ENCODE measurements at places on chromosomes 7 and 10.

- DNase-seq: no peak
Measured at GRCh38 chr10:72316748-72317435, 37.8 kb downstream of the DNAJB12 start.

DNA sequence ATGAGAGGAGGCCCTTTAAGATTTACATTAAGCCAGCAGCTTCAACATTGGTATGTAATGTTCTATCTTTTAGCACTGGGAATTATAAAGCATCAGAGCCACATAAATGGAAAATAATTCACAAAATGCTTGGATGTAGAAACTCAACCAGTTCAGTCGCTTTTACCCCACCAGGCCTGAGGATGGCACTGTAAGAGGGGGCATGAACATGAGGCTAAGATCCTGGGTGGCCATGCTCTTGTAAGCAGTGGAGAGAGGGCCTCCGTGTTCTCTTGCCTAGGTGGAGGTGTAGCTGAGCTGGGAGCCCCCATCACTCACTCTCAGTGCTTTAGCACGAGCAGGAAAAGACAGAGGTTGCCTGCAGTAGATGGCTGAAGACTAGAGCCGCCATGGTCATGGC lies 238.8 kb downstream of the FANK1 start:
- DNase-seq: no peak

- no peak for DNase-seq
Measured at GRCh38 chr10:105387971-105388370, 746.9 kb downstream of the SORCS3 start.

DNA sequence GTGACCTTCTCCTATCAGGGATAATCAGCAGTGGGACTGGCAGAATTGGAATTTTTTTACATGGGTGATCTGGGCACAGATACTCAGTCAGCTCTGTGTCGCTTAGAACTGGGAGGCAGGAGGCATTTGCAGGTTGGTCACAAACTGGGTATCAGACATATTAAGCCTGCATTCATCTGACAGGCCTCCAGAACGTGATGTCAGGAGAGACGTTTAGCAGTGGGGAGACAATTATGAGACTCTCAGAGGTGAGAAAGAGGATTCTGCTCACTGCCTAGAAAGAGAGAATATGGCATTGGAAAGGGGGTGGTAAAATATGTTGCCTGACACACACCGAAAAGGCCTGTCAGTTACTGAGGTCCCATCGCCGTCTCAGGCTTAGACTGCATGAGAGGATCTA lies 717.6 kb upstream of the GALNT17 start:
- DNase-seq: no peak

- no peak for DNase-seq
Measured at GRCh38 chr7:108517951-108518350, 8.0 kb downstream of the PNPLA8 start.

DNA sequence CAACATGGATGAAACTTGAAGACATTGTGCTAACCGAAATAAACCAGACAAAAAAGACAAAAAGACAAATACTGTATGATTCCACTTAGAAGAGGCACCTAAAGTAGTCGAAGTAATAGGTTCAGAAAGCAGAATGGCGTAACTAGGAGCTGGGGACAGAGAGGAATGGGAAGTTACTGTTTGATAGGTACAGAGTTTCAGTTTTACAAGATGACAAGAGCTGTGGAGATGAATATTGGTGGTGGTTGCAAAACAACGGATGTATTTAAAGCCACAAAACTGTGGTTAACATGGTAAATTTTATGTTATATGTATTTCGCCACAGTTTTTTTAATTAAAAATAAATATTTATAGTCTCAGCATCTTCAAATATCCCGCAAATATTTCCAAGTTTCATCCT lies 64.1 kb upstream of the DIP2C start:
- no peak for DNase-seq

GRCh38 chr10:72322030-72322279 lies 32.8 kb downstream of the DNAJB12 start:
- DNase-seq: no peak

DNA sequence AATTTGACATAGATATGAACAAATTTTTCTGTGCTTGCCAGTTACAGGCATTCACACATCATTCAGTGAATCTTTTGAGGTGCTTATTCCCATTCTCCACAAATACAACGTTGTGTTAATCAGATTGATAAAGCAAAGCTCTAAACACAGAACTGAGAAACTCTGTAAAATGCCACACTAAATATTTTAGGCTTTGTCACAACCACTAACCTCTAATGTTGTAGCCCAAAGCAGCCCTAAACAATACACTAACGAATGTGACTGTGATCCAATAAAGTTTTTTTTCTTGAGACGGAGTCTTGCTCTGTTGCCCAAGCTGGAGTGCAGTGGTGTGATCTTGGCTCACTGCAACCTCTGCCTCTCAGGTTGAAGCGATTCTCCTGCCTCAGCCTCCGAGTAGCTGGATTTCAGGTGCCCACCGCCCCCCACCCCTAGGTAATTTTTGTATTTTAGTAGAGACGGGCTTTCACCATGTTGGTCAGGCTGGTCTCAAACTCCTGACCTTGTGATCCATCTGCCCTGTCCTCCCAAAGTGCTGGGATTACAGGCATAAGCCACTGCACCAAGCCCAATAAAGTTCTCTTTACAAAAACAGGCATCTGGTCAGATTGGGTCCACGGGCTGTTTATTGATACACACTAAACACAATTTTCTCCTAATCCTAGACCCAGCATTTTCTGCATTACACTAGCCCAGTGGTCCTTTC lies 6.9 kb downstream of the CYCS start:
- no peak for DNase-seq

GRCh38 chr10:9137368-9137767 lies 1082.9 kb downstream of the GATA3 start:
- no peak for DNase-seq

DNA sequence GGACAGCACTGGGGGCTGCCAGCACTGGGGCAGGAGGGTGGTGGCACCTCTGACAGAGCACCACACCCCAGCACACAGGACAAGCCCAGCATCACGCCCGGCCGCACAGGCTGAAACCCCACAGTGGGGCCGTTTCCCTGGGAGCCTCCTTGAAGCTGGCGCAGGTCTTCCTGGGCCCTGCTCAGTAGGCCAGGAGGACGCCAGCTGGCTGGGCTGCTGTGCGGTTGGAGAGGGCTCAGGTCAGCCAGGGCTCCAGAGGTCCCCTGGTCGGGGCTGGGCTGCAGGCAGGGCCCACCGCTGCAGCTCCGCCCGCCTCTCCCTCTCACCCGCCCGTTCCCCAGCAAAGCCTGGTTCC lies 137.3 kb downstream of the TCERG1L start:
- no peak for DNase-seq

GRCh38 chr10:96025566-96025965 lies 17.8 kb upstream of the CCNJ start:
- DNase-seq: peak; percentile 7

GRCh38 chr7:80934321-80934720 lies 15.5 kb upstream of the SEMA3C start:
- no peak for DNase-seq

DNA sequence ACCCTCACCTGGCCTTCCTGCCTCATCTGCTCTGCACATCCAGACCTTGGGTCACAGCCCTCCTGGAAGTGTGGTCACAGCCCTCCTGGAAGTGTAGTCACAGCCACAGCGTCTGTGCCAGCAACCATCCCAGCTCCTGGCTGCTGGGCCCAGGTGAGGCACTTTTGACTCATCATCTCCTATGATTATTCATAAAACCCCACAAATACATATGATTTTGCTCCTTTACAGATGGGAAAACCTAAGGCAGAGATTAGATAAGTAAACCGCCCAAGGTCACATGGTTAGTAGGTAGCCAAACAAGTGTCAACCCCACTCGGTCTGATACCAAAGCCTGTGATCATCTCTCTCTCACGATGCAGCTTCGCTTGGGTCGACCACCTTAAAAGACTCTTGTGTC lies 94.3 kb downstream of the PRLHR start:
- no peak for DNase-seq

DNA sequence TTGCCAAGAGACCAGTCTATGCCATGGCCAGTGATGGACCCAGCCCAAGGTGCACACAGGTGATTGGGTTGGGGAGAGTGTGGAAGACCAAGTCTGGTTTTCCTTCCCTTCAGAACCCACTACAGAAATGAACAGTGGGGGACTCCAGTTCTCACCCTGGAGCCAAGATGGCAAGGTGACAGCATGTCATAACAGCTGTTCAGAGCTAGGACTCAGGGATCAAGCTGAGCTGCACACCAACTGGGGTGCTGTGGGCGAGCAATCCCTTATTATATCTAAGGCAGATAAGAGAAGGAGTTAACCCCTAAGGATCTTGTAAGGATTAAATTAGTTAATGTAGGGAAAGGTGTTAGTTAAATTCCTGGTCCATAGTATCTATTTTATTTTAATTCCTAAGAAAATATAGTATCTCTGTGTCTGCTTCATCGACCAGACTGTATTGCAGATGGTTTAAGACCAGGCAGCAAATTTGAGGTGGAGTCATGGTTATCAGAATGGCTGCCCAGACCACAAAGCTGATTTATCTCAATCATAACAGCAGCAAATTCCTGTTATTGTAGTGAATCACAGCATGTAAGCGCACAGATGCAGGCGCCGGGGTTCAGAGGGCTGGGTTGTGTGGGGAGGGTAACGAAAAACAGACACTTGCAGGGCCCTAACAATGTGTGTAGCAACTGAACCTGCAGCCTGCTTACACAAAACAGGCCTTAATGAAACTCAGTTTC lies 208.7 kb upstream of the ZNF32 start:
- DNase-seq: no peak

DNA sequence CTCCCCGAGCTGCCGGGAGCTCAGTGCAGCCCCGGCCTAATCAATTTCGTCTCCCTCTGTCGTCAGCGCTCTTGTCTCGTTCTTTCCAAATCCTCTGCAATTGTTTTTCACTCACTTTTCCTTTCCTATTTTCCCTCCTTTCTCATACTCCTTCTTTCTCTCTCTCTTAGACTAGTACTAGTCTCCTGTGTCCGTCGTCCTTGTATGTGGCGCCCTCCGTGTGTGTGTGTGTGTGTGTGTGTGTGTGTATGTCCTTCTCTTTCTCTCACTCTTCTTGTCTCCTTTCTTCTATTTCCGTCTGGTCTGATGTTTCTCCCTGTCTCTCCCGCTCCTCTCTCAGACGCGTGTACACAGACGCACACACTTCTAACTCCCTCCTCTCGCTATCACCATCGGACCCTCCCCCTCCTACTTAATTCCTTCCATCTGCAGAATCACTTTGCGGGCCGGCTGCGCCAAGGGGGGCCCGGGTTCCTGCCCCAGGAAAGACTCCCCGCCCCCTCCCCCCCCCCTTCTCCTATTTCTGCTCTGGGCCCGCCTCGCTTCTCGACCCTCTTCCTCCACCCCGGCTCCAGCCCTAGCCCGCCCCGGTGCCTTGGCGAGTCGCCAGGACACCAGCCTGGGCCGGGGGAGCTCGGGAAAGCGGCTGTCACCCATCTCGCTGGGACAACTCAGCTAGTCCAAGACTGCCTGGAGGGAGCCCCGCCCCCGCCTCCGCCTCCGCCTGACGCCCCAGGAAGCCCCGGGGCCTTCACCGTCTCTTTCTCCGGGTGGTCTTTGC lies 743 bp upstream of the ZCCHC24 start:
- DNase-seq: peak; percentile 41

Measured in urothelium cell line (cell line).